Activated CD8-positive, alpha-beta T cell treated with anti-CD3 and anti-CD28 coated beads for 36 hours (primary cell): ENCODE measurements at places on chromosomes 2 and 18. TPM values are rescaled to one million over a fixed set of nuclear protein-coding genes. Genes with fewer than 3 reads are reported as not detected.
A peak's percentile ranks its signal among the peaks of the same experiment; 100 is the strongest.

GRCh38 chr2:85577386-85578242 lies at the start of gene VAMP8:
Gene VAMP8 (plus strand): TSS chr2:85577586. CDS start chr2:85577647, 61 bp downstream.
- peak; percentile 78 for DNase-seq
- H3K27me3 ChIP-seq, result no peaks in the 10 kb centered on the region
- H3K36me3 ChIP-seq, result peaks cover 18% of the 10 kb centered on the region
- H3K27ac ChIP-seq, result peak within 1 kb of the TSS; percentile 90

DNA sequence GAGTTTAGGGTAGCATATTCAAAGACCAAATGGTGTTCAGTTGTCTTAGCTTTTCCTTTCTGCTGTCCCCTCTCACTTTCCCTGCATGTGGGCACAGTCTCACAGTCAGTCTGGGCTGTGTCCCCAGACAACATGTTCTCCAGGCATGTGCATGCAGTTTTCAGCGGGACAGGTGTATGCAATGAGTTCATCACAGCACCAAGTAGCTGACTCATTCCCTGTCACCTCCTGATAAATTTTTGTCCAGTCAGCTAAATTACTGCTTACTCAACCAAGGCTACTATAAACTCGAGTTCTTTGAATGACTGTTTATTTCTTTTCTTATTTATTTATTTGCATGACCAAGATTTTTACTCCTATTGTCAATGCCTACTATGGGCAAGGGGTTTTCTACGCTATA lies 148.8 kb upstream of the CDH19 start:
- no peaks in the 10 kb centered on the region for H3K36me3 ChIP-seq
- H3K4me1 ChIP-seq, result no peaks in the 10 kb centered on the region
- no peaks in the 10 kb centered on the region for H3K27me3 ChIP-seq
- no peak overlapping the region for H3K27ac ChIP-seq
- H3K4me3 ChIP-seq, result no peak overlapping the region

PKDCC gene
- total RNA-seq, result not detected

SDC1 gene
- 0.11 TPM for total RNA-seq

CCDC74B gene
- total RNA-seq, result 3.5 TPM

UGT1A4 gene
- not detected for total RNA-seq

M1AP gene
- not detected for total RNA-seq
